ENCODE measurements at places on chromosomes 6 and 20.
A peak's percentile ranks its signal among the peaks of the same experiment; 100 is the strongest.

GRCh38 chr20:52060794-52061714, 130.5 kb downstream of the ZFP64 start:
- no peak for DNase-seq

GRCh38 chr6:137120748-137121147, 52.7 kb downstream of the IL22RA2 start:
- no peak for DNase-seq

DNA sequence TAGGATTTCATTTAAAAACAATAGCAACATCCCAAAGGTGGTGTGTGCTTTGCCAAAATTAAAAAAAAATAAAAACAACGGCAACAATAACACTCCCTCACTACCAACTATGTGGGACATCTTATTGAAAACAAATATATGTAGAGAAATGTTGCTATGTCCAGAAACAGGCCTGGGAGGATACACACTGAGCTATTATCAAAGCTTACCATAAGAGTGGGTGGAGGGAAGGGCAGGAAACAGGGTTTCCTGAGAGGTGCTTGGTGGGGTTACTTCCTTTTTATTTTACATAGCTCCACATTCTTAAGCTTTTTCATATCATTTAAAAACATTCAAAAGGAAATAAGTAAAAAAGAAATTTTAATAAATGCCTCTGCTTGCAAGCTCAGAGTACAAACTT, 150.0 kb upstream of the RIPOR2 start:
- DNase-seq: peak; percentile 26

DNA sequence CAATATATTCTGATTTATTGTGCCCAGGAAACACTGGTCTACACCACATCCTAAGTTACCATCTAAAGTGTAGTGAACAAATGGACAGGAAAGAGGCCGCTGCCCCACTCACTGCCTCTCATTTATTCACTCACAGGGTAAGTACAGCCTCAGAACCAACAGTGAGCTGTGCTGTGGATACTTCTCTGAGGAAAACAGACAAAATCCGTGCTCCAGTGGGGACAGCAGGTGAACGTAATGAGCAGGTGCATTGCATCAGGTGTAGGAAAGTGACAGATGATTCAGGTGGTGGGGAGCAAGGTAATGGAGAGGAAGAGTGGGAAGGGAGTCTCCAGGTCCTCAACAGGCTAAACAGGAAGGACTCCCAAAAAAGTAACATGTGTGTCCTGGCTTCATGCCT, 8.4 kb upstream of the ULBP2 start:
- DNase-seq: no peak

DNA sequence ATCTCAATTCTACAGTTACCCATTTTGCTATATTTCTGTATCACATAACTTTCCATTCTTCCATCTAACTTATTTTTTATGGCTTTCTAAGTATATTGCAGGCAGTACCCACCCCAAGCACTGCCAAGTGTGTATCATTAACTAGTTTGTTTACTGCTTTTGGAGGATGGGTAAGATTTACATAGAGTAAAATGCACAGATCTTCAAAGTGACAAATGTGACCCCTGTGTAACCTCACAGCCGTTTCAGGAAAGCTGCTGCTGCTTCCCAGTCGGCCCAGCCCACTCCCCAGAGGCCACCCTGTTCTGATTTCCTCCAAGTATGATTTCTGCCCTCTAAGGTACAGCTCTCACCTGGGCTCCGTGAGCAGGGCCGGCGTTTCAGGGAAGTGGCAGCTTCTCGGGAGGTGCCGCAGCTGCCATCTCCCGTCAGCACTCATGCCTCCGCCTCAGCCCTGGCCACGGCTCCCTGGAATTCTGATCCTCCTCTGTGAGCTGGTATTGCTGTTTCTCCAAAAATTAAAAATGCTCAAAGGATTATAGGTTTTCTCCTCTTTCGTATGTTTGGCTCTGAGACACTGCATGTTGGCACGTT, 15.0 kb upstream of the MAP1LC3A start:
- DNase-seq: no peak

DNA sequence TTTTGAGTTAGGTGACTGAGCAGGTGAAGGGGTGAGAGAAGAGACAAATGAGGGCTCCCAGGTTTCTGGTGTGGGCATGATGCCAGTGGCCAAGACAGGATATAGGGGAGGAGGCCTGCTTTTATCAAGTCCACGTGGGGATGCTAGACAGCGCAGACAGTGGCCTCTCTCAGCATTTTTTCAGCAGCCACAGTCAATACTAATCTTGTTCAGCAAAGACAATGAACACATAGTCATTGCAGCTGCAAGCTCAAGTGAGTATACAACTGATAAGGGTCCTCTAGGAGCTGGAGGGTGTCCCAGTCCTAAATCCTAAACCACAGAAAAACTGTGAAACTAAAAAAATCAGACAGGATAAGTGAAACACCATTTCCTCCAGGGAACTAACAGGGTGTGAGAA, 48.6 kb downstream of the UQCC1 start:
- DNase-seq: no peak

DNA sequence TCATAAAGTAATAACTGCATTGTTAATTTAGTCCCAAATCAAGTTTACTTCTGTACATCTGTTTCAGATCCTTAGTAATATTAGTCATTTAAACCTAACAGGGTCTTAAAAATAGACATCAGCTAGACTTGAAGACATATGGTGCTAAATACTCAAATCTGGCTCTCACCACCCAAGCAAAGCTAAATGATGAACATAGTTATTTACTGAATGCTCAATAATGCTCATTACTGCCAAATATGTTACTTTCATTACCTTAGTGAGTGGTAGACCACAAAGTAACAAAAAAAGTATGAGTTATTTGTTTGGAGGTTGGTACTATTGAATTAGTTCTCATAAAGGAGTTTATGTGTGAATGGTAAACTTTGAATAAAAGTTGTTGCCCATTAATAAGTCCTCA, 502.1 kb downstream of the PKHD1 start:
- no peak for DNase-seq

DNA sequence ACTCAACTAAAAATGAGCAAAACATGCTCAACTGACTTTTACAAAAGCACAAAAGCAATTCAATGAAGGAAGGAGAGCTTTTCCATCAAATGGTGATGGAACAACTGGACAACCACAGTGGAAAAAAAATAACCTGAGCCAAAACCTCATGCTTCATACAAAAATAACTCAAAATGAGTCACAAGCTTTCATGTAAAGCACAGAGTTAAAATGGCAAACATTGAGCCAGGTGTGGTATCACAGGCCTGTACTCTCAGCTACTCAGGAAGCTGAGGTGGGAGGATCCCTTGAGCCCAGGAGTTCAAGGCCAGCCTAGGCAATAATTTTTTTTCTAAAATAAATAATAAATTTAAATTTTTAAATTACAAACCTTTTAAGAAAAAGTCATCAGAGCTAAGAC, 18.4 kb upstream of the HLA-G start:
- DNase-seq: no peak

GRCh38 chr6:7803214-7803613, 77.3 kb downstream of the BMP6 start:
- DNase-seq: no peak

DNA sequence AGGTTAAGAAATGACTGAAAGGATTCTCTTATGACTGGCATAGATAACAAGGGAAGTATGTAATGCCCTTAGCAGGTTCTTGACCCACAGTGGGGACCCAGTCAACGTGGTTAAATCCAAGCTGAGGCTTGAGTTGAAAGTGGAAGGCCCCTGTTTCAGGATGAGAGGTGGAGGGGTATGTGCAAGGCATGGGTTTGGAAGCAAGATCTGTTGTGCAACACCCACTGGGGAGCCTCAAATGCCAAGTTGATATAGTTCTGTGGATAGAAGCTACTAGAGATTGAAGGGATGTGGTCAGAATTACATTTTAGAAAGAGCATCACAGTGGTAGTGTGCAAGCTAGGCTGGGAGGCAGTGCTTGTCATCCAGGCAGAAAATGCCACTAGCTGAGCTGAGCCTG, 5.1 kb downstream of the PABPC1L start:
- no peak for DNase-seq
